Renal cortex interstitium (tissue), 15 donors: ENCODE measurements at places on chromosomes 12 and 14.

- DNase-seq: no peak
Observed at GRCh38 chr14:29075761-29076160, 309.2 kb downstream of the FOXG1 start.

- no peak for DNase-seq
Observed at GRCh38 chr12:77895699-77896098, 65.0 kb downstream of the NAV3 start.

DNA sequence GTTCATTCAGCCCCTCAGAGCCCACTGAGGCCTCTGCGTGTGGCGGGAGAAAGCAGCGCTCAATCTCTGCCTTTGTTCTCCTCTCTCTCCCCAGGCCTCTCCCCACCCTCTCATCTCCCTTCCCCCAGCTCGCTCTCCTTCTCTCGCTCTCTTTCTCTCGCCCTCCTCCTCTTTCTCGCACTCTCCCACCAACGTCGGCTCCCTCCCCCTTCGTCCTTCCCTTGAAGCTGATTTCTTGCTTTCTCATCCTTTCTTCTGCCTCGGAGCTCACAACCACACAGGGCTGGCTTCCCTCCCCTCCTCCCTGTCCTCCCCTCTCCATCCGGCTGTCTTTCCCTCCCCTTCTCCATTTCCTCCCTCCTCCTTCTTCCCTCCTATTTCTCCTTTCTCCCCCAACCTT lies 96.4 kb downstream of the LRRC74A start:
- DNase-seq: no peak

DNA sequence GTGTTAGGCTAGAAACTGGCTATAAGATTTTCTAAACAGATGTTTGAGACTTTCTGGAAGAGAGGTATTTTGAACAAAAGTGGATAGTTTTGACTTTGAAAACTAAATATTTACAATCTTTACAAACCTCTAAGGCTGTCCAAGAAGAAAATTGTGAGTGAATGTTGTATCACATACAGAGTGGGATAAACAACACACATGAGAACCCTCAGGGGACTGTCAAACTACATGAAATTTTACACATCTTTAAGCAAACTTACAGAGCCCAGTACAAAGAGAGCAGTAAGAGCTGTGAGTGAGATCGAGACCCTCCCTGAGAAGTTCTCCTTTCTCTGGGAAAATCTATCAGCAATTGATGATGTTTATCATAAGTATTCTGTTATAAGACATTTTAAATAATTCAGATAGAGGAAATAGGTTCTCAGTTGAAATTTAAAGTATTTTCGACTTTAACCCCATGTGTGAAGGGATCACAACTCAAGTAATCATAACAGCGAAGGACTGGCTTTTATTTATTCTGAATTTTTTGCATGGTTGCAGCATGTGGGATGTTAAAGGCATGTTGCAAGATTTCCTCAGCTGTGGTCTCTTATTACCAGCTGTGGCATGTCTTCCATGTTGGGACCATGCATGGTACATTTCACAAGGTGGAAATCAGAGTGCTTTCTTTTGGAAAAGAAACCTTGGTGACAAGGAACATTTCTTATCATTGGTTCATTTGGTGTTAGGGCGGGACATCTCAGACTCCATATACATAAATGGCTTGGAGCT lies 264.0 kb upstream of the PRICKLE1 start:
- no peak for DNase-seq
